ENCODE measurements at places on chromosomes 12 and 14. TPM values are rescaled to one million over a fixed set of nuclear protein-coding genes. Genes with fewer than 3 reads are reported as not detected.

Gene NTF3
- total RNA-seq: 12.2 TPM

Gene SIX4
- total RNA-seq: 42.7 TPM

Gene TAS2R14
- total RNA-seq: 3.9 TPM

DNA sequence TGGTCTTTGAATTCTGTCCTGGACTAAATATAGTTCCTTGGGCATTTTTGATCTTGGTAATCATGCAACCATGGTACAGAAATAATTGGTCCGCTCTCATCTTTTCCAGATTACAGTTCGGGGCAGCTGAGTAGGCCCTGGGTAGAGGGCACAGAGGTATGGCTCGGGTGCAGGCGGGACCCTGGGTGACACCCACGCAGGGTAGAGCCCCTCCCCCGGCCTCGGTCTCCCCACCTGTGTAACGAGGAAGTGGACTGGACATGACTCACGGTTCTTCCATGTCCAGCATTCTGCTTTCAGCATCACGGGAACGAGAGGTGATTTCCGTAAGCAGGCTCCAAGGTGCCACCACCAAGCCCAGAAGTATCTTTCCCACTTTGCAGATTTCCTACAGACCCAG, 91.0 kb upstream of the DIO3 start:
- DNase-seq: no peak

GRCh38 chr14:88987516-88987915, 163.1 kb downstream of the TTC8 start:
- no peak for DNase-seq

DNA sequence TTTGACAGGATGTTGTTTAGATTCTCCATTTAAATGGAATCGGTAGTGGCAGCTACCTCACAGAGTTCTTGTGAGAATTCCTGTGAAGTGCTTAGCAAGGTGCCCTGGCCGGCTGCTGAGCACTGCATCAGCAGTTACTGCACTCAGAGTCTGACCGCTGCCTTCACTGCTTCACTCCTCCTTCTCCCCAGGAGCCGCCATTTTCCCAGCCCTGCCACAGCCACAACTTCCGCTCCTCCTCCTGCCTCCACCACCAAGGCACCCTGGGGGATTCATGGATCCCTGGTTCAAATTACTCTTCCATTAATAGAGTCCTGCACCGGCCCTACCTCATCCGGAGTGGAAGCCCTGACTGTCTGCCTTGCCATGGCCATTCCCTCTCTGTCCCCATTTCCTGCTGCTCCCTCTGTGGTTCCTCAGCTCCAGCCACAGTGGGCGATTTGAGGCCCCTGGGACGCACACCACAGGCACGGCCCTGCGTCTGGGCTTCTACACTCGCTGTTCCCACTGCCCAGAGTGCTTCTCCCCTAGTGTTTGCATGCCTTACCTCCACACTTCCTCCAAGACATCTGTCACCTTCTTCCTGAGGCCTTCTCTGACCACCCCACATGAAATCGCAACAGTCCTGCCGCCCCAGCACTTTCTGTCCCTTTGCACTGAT, 210.3 kb downstream of the IPO8 start:
- no peak for DNase-seq
